ENCODE measurements at places on chromosomes 11 and 22.

DNA sequence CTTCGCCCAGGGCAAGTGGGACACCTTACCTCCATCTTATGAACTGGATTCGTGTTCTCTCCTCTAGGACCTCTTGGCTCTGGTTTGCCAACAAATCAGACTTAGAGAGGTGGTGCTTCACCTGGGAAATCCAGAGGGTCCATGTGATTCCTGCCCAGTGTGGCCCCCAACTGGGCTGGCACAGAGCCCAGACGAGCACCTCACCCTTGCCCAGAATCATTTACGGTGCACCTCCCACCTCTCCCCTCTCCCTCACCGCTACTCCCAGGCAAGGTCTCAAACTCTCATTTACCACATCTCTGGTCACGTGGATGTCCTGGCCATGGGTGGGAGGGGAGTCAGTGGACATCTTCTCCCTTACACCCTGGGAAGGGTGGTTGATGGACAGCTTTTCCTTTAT is 1.1 kb downstream of the SPATA19 start:
- no peak for DNase-seq

- no peak for DNase-seq
Measured at GRCh38 chr11:113114705-113115027, 153.4 kb downstream of the NCAM1 start.

DNA sequence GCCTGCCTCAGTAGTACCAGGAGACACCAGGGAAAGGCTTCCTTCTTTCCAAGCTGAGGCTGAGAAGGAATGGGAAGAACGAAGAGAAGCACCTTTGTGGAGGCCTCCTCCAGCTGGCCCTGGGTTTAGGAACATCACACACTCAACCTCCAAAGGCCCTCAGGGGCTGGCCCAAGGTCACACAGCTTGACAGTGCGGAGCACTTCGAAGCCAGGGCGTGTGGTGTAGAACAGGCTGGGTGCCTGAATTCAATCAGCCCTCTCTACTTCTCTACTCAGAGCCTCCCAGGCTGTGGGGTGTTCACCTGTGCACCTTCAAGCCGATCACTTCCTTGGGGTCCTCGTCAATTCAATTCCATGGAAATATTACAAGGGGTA is 727 bp upstream of the CSDC2 start:
- DNase-seq = no peak

DNA sequence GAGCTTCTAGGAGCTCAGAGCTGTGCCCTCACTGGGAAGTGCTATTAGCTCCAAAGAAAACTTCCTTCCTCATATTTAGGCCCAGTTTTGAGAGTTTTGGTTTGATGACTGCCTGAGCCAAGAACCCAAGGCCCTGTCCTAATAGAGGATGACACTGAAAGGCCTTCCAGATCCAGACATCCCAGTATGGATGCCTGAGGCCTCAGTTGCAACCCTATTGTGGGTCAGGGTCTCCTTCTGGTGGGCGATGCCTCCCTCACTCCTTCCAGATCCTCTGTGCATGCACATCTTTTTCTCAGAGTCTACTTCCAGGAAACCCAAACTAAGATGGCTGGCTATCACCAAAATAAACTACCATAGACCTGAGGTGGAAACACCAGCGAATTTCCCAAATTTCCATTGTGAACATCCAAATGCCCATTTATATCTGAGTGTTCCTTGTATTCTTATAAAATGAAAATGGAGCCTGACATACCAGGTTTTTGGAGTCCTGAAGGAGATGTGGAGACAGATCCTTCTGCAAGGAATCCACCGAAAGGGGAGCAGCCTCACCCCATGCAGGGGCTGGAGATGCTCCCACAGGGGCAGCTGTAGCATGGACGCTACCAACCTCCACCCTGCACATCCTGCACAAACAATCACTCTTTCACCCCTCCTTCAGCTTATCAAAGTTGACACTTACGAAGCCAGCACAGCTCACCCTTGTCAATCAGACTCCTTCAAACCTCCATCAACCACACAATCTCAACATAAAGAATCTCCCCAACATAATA is 61.1 kb downstream of the GGTLC2 start:
- no peak for DNase-seq

DNA sequence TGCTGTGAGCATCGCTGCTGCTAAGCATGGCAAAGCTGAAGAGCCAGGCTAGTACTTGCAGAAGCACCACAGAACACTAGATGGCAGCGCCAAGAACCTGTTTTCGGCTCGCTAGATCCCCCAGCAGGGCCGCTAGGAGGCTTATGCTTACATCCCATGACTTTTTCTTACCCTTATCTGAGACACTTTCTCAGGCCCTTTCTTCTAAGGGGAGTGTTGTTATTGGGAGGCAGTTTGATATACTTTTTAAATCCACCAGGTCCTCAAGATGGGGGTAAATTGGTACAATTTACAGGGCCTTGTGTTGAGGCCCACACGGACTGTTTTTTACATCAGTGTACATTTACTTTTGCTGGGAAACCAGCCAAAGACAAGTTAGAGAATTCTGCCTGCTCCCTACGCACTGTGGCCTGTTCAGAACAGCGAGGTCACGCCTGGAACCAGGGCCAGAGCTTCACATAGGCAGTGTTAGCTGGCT is 4.0 kb downstream of the TRIM6 start:
- DNase-seq = peak; percentile 59

GRCh38 chr11:121099885-121100284 is 1.2 kb upstream of the TECTA start:
- no peak for DNase-seq

DNA sequence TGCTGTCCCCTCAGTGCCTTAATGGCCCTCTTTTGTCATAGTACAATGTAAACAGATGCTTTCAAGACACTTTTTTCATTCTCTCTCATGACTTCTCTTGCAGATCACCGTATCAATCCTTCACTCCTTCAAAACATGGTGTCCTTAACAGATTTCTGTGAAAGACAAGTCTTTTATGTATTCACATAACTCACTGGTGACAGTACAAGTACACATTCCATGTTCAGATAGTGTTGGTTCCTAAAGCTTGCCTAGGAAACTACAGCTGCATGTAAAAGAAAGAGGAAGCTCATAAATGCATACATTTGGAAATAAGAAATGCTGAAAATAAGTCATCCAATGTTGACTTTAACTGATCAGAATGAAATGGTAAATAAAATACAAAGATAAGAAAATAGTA is 5.0 kb upstream of the OR52E6 start:
- DNase-seq = no peak

DNA sequence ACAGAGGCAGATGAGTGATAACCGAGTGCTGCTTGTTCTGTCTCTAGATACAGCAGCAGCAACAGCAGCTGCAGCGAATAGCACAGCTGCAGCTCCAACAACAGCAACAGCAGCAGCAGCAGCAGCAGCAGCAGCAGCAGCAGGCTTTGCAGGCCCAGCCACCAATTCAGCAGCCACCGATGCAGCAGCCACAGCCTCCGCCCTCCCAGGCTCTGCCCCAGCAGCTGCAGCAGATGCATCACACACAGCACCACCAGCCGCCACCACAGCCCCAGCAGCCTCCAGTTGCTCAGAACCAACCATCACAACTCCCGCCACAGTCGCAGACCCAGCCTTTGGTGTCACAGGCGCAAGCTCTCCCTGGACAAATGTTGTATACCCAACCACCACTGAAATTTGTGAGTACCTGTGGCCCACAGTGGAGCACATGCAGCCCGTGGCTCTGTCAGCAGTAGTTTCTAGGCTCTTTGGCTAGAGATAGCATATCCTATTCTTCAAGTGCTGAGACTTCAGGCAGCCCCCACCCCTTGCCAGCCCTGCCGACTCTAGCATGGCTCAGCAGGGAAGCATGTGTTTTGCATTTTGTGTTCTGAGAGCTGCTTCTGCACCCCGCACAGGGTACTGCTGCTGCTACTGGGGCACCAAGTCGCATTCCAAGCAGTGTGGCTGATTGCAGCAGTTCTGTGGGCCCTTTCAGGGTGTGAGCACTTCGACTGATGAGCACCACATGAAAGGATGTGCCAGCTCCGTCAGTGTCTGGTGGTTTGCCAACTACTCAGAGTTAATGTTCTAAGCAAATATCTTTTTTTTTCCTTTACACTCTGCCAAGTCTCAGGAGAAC is 59.2 kb downstream of the MED15 start:
- peak; percentile 65 for DNase-seq

DNA sequence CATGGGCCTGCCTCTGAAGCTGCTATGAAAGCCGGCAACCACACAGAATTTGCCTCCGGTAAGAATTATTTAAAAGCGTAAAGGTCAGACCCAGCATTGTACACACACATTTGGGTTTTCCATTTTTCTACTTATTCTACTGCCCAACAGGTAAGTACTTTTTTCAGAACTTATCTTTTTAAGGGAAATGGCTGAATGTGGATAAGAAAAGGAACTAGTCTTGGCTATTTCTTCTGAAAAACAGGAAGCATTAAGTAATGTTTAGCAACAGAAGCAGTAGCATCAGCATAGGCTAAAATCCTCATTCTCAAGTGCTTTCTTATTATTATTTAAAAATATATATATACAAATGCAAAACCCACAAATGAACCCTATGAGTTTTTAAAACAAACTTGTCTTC is 103.1 kb downstream of the MPPED2 start:
- DNase-seq = no peak

GRCh38 chr11:121109471-121109870 is 8.4 kb downstream of the TECTA start:
- no peak for DNase-seq

- no peak for DNase-seq
Measured at GRCh38 chr22:35697142-35697541, 20.5 kb upstream of the APOL5 start.

DNA sequence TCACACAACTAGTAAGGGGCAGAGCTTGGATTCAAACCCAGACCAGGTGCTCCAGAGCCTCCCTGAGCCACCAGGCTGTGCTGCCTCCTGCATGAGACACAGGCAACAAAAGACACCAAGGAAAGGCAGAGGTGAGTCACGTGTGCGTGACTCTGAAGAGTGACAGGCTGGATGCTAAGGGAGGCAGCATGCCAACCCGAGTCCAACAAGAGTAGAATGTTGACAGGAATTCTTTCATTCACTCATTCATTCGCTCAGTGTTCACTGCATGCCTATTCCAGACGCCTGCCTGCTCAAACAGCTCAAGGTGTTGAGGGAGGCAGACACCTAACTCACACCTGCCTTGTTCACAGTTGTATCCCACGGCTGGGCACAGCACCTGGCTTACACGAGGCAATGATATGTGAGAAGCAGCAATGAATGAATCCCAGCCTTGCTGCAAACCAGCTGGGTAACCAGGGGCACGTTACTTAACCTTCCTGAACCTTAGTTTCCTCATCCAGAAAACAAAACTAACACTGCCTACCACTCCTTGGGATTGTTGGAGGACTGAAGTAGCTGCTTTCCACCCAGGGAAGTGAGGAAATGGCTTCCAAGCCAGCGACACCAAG is 73.8 kb upstream of the ARFGAP3 start:
- no peak for DNase-seq

DNA sequence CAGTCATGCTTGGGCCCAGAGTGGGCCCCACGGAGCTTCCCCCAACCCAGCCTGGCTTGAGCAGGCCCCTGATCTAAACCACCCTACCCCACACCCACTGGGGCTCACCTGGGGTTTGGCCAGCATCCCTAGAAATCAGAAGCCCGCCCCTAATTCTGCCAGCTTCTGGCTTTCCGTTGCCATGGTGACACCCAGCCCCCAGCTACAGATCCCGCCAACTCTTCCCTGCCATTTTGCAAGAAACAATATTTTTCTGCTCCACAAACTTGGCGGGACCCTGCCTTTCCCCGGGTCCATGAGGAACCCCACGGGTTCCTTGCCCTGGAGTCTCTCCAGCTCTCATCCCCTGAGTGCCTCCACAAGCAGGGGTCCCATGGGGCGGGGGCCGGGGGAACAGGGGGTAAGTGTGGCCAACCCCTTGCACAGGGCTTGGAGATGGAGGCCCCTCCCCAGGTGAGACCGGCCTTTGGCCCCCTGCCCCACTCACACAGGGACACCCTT is 90.0 kb downstream of the CDKN1C start:
- peak; percentile 5 for DNase-seq

DNA sequence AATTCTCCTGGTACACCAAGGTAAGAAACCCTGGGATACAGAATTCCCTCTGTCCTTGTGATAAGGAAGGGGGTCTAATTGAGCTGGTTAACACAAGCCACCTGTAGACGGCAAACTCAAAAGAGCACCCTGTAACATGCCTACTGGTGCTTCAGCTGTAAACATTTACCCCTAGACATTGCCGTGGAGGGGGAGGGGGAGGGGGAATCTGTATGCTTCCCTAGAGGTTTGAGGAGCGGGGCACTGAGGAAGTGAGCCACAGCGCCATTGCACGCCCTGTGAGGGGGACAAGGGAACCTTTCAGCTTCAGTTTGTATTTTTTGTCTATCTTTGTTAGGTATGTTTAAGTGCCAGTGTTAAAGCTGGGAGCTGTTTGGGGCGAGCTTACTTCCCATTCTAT is 99.8 kb downstream of the AASDHPPT start:
- DNase-seq = no peak

GRCh38 chr22:19410941-19411689 is 20.4 kb downstream of the HIRA start:
- no peak for DNase-seq

DNA sequence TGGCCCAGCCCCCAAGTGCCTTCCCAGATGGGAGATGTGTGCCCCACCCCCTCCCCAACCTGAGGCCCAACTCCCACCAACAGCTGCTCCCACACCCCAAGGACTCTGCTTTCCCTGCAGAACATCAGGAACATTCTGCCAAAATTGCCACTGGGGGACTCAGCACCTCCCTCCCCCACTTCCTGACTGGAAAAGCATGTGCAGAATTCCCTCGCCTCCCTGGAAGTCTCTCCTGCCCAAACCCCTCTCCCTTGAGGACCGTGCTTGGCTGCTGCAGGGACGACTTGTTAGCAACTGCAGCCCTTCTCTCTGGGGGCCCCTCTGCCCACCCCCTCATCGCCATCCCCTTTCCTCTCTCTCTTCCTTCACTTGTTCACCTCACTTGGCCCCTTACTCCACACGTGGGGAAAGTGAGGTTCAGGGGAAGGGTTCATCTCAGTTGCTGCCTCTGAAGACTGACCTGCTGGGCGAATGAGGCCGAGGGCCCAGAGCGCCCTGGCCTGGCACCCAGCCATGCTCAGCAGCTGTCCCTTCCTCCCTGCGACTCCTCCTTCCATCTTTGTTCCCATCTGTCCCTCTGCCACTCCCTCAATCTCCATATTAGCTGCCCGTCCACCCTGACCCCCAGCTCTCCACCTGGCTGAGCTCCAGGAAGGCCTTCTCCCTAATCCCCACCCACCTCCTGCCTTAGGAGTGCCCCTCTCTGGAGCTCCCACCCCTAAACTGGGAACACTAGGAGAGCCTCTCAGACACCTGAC is 105.1 kb downstream of the CHST1 start:
- no peak for DNase-seq

DNA sequence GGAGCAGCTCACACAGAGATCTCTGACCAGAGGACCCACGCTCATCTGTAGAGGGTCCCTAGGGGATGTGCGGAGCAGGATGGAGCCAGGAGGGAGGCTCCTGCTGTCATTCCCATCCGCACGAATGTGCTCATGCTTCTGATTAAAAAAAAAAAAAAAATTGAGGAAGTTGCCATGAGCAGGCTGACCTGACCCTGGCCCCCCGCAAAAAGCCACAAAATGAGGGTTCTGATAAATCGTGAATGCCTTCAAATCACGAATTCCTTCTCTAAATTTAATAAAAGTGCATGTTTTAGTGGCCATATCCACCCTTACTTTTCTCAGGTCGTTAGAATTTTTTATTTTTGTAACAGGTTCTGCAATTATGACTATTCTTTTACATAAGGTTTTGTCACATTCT is 378.2 kb downstream of the OPCML start:
- no peak for DNase-seq

GRCh38 chr11:35347921-35348331 is 71.4 kb downstream of the SLC1A2 start:
- no peak for DNase-seq

All from activated T-cell treated with anti-CD3 and anti-CD28 coated beads, Interleukin-2, amount 50 U/mL, for 24 hours (primary cell).